ENCODE measurements at places on chromosomes 2 and 18.

- DNase-seq: no peak
Observed at GRCh38 chr18:63550068-63550467, 7.9 kb downstream of the SERPINB12 start.

DNA sequence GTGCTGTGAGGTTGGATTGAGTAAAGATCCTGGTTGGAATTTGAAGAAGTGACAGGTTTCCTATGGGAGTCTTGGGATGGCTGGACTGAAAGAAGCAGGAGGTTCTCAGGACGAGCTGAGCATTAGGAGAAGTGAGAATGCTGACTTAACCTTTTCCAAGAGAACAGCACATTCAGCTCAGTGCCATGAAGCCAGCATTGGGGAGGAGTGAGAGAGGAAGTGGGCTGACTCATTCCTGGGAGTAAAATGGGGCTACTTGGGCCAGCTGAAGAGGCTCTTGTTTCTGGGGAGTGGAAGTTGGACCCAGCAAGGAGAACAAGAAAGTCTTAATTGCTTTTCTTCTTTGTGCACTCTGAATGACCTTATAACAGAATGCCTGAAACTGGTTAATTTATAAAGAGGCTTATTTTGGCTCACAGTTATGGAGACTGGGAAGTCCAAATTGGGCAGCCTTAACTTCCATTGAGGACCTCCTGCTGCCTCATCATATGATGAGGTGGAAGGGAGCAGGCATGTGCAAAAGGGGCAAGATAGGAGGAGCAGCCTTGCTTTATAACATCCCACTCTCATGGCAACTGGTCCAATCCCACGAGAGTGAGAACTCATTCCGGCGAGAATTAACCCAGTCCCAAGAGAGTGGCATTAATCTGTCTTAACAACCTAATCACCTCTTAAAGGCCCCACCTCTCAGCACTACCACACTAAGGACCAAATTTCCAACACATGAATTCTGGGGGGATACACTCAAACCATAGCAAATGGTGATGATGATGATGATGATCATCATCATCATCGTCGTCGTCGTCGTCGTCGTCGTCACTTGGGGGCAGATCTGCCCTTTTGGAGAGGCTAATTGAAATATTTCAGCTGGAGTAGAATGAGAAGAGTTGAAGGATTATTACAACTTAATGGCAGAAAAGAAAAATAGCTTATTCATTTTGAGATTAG is 26.1 kb downstream of the DGUOK start:
- no peak for DNase-seq

DNA sequence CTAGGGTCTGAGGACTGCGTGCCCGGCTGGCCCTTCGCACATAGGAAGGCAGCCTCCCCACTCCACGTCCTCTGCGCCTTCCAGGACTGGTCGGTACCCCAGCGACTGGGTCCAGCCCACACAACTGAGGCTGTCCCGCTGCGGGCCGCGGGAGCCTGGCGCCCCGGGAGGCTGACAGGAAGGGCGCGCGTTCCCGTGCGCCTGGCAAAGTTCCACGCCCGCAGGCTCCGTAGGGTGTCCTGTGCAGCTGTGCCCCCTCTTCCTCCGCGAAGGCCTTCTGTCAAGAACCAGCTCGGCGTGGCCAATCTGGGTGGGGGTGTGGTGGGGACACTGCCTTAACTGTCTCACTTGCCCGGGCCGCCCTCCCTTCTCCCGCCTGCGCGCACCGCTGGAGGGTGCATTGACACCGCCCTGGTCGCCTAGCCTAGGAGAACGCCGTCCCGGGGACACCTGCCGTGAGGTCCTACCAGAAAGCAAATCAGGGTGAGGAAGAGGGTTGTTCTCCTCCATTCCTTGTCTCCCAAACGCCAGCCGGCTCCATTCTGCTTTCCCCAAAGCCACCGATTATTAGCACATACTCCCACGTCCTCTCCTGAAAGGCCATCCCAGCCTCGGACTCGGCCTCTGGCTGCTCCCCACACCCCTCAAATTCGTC is 618 bp upstream of the LYPD1 start:
- no peak for DNase-seq

DNA sequence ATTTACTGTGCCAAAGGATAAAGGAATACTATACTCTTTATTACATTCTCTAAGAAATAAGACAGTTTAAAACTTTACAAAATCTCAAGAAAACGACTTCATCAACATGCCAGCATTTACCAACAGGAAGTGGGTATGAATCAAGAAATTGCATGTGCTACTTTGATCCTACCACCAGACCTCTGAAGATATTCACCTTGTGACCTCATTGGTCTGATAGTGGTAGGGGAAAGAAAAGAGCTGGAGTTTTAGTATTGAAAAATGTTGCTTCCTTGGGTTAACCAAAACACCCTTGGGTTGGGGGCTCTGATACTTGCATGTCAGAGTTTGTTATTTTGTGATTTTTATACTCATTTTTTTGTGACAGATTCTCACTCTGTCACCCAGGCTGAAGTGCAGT is 84.1 kb upstream of the LPIN2 start:
- DNase-seq: no peak

- DNase-seq: no peak
Observed at GRCh38 chr2:239609607-239610310, 208.9 kb upstream of the HDAC4 start.

Data from NCI-H1694 treated with DMSO at 0.1 percent for 48 hours (cell line).